Sigmoid colon (tissue), 7 donors: ENCODE measurements at places on chromosomes 7 and 10. TPM values are rescaled to one million over a fixed set of nuclear protein-coding genes. Genes with fewer than 3 reads are reported as not detected.

Gene GIMAP7
- 14.6 TPM for total RNA-seq

Gene FBXL15
- 37.8 TPM for total RNA-seq

Gene XRCC2
- total RNA-seq, result 0.55 TPM

Gene TCTN3
- total RNA-seq, result 13.2 TPM

Gene NUTM2B
- total RNA-seq, result not detected

Gene CRYGN
- total RNA-seq, result not detected

Gene RPEL1
- total RNA-seq, result not detected

Gene SERPINE1
- 1.5 TPM for total RNA-seq

Gene TMEM213
- total RNA-seq, result not detected

Gene PNLIPRP3
- total RNA-seq, result not detected

Gene SPDYE5
- not detected for total RNA-seq

Gene FRMD4A
- 25.5 TPM for total RNA-seq

Gene PIK3CG
- total RNA-seq, result 4.3 TPM

Gene DDC
- not detected for total RNA-seq

Gene SLC26A4
- 1.4 TPM for total RNA-seq

Gene BAMBI
- 5.0 TPM for total RNA-seq

Gene PNLIPRP2
- total RNA-seq, result not detected

Gene TLX1
- total RNA-seq, result not detected

Gene LRRC4
- total RNA-seq, result 0.82 TPM

Gene PSD
- total RNA-seq, result 343 TPM

Gene KCNIP2
- total RNA-seq, result 2.0 TPM

Gene STEAP1
- total RNA-seq, result 13.2 TPM

Gene TAS2R40
- total RNA-seq, result not detected

Gene ZNF479
- not detected for total RNA-seq

Gene COL17A1
- not detected for total RNA-seq

Gene GLI3
- 31.6 TPM for total RNA-seq

Gene PDE6C
- not detected for total RNA-seq

Gene UPK3BL1
- total RNA-seq, result 21.7 TPM

Gene CAMK2G
- total RNA-seq, result 221 TPM

Gene TAS2R5
- 2.5 TPM for total RNA-seq

Gene PRF1
- total RNA-seq, result 1.4 TPM

Gene GRM3
- total RNA-seq, result not detected
